RKO (cell line): ENCODE measurements at places on chromosomes 4 and X.

- no peak for DNase-seq
Observed at GRCh38 chr4:168717847-168718246, 221.0 kb downstream of the PALLD start.

GRCh38 chrX:78624426-78624825 is 34.7 kb downstream of the RTL3 start:
- DNase-seq: no peak

DNA sequence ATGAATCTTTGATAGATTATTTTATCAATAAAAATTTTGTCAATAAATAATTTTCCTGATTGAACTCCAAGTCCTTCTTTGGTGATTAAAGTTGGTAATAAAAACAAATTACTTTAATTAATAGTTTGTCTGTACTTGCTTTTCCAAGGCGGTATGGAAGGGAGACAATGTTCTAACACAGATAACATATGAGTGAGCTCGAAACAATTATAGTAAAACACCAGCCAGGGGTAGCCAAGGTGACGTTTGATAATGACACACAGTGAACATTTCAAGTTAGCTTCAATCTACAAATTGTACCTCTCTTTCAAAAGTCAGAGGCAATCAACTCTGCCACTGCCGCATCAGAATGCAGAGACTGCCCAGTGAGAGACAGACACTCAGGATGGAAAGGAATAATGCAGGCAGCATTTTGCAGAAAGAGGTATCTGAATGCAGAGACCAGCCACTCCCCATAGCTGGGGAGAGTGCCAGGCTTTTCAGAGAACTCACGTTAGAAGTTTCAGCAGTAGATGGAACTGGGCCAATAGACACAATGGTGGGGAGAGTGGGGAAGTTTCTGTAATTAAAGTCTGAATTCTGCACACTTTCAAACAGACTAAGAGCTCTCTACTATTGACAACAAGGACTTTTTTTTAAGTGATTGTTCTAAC is 18.1 kb upstream of the ATOH1 start:
- DNase-seq: no peak

DNA sequence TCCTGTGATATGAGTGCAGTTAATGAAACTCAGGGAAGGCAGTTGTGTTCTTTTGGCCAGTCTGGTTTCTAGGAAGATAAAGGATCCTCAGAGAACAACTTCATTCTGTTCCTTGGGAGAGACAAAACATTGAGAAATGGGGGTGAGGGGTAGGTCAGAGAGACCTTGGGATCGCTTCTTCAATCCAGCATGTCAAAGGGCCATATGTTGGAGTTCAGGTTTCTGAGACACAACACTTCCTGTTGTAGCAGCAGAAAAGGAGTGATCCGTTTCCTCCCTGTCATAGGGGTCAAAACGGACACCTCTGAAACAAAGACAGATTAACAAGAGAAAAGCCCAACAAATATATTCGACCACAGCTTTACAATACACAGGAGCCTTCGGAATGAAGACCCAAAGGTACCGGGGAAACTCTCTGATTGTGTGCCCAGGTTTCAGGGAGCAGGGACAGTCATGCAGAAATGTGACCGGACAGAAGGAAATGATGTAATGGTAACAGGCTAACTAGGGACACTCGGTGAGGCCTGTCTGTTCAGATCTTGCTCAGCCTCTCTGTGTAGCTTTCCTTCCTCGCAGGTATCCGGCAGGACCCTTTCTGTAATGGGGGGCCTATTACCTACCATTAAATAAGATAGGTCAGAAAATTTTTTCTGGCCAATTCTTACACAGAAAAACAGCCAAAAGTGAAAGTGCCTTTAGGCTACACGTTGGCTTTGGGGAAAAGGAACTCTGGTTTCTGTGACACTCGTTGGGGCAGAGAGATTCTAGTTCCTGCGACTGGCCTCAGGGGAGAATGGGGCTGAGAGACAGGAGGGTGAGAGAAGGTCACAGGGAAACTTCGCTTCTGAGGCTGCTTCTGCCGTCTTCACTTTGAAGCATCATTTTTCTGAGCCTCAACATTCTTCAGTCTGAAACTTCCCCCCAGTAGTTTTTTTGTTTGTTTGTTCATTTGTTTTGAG is 103.3 kb upstream of the TLR3 start:
- no peak for DNase-seq

DNA sequence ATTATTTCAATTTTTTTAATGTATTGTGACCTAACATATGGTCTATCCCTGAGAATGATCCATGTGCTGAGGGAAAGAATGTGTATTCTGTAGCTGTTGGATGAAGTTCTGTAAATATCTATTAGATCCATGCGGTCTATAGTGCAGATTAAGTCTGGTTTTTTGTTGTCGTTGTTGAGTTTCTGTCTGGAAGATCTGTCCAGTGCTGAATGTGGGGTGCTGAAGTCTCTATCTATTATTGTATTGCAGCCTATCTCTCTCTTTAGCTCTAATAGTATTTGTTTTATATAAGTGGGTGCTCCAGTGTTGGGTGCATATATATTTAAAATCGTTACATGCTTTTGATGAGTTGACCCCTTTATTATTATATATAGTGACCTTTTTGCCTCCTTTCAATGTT is 26.2 kb upstream of the PAGE3 start:
- no peak for DNase-seq

- DNase-seq: no peak
Observed at GRCh38 chrX:150421816-150422215, 58.7 kb downstream of the MAMLD1 start.

DNA sequence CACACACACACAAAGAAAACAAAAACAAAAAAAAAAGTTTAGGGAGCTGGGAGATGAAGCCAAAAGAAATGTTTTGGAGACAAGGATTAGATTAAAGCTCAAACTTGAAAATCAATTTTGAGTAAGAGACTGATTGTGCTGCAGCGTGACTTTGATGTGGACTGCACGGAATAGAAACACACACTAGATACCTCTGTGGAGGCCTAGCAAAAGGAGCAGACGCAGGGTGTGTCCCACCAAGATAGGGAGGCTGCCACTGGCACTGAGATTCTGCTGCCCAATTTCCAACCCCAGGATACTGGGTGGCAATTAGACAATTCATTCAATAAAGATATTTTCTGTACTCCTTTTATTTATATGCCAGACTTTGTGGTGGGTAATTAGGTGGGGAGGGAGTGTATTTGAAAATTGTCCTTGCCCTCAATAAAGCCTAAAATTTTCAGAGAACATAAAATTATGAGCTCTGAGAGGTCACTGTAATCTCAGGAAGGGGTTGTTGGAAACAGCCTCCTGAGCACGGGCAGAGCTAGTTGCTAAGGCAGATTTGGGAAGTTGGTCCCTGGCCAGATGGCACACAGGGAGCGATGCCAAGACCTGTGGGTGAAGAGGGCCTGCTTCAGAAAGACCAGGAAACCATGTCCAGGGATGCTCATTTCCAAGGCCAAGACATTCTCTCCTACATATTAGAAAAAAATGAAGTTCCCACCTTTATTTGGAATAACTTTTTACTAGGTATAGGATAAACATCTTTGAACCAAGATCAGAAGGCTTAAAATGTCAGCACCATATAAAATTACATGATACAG is 1.9 kb upstream of the PPP3CA start:
- DNase-seq: no peak

DNA sequence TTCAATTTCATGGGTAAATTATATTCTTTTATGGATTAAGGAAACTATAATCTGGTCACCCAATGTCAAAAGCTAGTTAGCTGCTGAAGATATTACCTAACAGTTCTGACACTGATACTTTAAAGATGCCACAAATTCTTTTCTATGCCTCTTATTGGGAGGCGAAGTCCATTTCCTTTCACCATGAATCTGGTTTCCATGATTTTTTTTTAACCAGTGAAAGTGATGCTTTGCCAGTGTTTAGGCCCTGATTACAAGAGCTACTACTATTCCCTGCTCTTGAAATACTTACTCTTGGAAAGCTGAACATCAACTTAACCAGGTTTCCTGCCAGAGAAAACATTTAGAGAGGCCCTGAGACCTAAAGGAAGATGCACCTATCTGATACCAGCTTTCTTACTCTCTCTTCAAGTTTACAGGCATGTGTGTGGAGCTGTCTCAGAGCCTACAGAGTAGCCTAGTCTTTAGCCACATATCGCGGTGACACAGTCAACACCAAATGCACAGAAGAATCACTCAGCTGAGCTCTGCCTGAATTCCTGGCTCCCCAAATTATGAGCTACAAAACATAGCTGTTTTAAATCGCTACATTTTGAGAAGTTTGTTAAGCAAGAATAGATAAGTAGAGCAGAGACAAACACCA is 1280.8 kb downstream of the PCDH7 start:
- DNase-seq: no peak

DNA sequence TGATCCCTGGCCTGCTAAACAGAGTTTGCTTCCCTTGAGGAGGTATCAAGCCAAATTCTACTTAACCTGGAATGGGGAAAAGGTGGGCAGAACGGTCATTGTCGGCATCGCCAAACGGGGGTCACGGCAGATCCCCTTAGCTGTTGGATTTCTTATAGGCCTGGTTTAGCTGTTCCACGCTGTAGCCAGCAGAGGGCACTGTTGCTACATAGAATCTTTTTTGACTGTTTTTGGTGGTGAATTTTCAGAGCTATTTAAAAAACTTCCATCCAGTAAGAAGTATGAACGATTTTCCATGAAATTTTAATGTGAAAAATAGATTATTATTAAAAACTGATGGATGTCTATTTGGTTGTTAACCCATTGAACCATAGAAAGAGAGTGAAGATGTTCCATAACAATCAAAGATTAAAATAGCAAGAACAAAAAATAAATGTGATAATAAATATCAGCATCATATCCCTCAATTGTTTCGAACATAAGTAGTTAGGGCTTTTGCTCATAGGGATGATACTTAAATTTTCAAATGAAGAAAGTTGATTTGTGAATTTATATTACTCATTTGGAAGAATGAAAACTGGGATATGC is 56.6 kb downstream of the LINC00632 start:
- DNase-seq: peak; percentile 53

DNA sequence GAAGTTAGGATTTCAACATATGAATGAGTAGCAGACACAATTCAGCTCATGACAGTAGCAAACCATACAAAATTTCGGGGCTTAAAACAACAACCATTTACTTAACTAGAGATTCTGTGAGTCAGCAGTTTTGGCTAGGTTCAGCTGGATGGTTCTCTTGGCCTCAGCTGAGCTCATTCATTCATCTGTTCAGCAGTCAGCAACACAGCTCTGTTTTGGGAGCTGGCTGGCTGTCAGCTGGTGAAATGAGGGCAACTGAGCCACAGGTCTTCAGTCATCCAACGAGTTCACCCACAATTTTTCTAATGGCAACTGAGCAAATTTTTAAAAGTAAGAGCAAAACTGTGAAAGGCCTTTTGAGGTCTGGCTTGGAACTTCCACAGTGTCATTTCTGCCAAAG is 2005.1 kb upstream of the AGA start:
- no peak for DNase-seq

GRCh38 chr4:104451573-104451972 is 43.1 kb downstream of the CXXC4 start:
- DNase-seq: peak; percentile 38

GRCh38 chr4:184409911-184410692 is 64.2 kb downstream of the IRF2 start:
- no peak for DNase-seq

DNA sequence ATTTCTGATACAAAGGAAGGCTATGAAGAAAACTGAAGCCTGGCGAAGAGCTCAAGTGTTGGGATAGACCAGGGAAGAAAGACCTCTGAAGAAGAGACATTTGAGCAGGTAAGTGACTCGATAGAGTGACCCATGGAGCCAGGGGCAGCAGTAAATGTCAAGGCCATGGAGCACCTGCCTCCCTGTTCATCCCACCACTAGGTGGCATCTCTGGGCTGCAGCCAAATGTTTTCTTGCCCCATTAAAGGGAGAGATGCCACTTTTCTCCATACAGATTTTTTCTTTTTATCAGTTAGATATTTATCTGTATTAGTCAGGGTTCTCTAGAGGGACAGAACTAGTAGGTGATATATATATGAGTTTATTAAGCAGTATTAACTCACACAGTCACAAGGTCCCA is 4.9 kb upstream of the ZNF81 start:
- peak; percentile 69 for DNase-seq

GRCh38 chr4:48162162-48162561 is 28.1 kb upstream of the TXK start:
- no peak for DNase-seq

DNA sequence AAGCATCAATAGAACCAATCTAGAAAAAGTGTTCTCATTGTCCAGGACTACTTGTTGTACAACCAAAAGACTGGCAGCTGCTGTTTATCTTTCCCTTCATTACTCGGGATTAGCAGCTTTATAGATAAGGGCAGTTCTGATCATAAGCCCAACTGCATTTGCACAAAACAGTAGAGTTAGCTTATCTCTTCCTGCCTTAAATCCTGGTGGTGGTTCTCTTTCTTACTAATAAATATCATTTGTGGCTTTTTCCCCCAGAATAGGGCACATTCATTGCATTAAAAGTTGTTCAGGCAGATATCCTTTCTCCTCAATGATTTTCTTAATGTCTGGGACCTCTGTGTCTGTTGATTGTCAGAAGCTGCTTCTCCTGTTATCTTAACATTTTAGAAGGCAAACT is 20.2 kb upstream of the RRAGB start:
- no peak for DNase-seq

- no peak for DNase-seq
Observed at GRCh38 chr4:75907966-75908365, 5.7 kb upstream of the PPEF2 start.

- DNase-seq: no peak
Observed at GRCh38 chrX:23773601-23774175, 9.3 kb upstream of the SAT1 start.

DNA sequence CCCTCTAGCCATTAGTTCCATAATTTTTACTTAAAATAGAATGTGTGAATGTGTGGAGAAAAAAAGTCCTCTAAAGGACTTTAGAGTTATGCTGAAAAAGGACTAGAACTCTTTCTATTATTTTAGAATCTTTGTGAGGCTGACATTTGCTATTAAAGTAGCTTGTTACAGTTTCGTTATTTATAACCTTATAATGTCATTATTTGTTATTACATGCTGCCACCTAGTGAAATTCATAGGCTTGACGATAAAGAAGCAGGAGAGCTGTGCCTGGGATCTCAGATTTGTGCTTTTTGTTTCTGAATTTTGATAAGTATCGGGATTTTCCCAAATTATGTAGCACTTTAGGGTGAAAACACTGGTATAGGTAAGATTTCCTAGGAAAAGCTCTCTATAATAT is 38.5 kb upstream of the TAPT1 start:
- peak; percentile 63 for DNase-seq

GRCh38 chr4:39729557-39729956 is 31.6 kb downstream of the UBE2K start:
- no peak for DNase-seq

- DNase-seq: no peak
Observed at GRCh38 chrX:4320436-4320947, 607.0 kb upstream of the PRKX start.

GRCh38 chr4:15197005-15197404 is 194.7 kb downstream of the CPEB2 start:
- peak; percentile 4 for DNase-seq
